ENCODE measurements at places on chromosomes 5 and 9.

- no peaks in the 10 kb centered on the region for H3K4me1 ChIP-seq
- no peak for DNase-seq
- H3K27me3 ChIP-seq = peaks cover 2% of the 10 kb centered on the region
Observed at GRCh38 chr5:135880278-135880677, 15.4 kb downstream of the IL9 start.

GRCh38 chr5:124576848-124577409, 169.5 kb downstream of the ZNF608 start:
- no peaks in the 10 kb centered on the region for H3K4me1 ChIP-seq
- no peaks in the 10 kb centered on the region for H3K27me3 ChIP-seq
- DNase-seq = no peak
- H3K36me3 ChIP-seq = no peaks in the 10 kb centered on the region

DNA sequence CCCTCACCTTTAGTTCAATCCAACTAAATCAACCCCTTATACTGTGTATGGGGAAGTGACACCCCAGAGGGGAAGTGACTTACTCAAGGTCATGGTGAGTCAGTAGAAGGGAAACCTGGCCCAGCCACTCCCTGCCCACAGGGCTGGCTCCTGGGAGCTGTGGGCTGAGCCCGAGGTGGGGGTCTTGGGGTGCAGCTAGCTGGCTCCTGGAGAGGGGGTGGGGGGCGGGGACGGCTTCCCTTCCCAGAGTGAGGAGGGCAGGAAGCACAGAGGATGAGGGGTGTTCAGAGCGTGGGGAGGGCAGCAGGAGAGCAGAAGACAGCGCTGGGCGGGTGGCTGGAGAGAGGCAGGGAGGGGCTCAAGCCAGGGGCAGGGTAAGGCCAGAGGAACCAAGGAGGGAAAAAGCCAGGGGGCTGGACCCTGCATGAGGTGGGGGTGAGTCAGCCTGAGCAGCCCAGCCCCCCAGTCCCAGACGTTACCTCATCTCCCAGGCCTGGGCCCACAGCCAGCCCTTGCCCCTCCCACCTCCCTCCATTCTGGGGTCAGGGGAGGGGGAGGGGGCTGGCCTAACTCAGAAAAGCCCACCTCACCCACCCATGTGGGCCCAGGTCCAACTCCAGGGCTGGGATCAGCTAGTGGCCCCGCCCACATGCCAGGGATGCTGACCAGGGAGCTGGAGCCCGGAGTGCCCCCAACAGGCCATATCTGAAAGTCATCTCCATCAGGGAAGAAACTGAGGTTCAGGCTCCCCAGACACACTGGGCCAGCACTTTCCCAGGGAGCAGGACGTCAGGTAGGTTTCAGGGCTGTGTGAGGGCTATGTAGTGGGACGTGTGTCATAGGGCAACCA, 2.8 kb downstream of the PDLIM7 start:
- H3K36me3 ChIP-seq = peaks cover 18% of the 10 kb centered on the region
- peaks cover 39% of the 10 kb centered on the region for H3K4me1 ChIP-seq
- peak overlapping the region; percentile 47 for H3K4me3 ChIP-seq
- H3K27me3 ChIP-seq = peaks cover 8% of the 10 kb centered on the region

DNA sequence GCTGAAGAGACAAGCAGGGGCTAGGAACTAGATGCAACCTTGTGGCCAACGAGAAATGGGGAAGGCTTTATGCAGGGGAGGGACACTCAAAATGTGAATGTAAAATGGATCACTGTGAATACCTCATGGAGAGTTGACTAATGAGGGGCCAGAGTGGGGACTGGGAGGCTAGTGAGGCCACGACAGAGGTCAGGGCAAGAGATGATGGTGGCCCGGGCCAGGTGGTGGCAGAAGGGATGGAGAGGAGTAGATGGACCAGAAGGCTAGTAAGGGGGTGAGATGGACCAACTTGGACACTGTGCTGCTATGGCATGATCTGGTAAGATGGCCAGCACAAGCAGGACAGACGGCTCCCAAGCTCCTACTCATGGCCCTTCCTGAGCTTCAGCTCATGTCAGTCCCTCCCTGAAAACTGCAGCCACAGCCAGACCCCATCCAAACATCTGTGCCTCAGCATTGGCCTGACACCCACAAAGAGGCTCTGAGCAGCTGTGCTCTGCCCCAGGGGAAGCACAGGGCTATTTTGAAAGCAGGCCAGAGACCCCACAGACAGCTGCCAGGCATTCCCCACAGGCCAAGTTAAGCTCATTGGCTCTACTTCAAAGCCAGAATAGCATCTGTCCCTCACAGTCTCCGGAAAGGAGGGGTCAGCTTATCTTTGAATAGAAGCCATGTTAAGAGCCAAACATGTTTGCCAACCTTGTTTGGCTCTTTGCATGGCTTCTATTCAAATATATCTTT, 22.1 kb downstream of the P4HA2 start:
- H3K36me3 ChIP-seq = peaks cover 45% of the 10 kb centered on the region
- no peaks in the 10 kb centered on the region for H3K27me3 ChIP-seq
- DNase-seq = no peak
- H3K27ac ChIP-seq = no peak overlapping the region
- H3K4me1 ChIP-seq = peaks cover 19% of the 10 kb centered on the region
- H3K4me3 ChIP-seq = no peak overlapping the region

DNA sequence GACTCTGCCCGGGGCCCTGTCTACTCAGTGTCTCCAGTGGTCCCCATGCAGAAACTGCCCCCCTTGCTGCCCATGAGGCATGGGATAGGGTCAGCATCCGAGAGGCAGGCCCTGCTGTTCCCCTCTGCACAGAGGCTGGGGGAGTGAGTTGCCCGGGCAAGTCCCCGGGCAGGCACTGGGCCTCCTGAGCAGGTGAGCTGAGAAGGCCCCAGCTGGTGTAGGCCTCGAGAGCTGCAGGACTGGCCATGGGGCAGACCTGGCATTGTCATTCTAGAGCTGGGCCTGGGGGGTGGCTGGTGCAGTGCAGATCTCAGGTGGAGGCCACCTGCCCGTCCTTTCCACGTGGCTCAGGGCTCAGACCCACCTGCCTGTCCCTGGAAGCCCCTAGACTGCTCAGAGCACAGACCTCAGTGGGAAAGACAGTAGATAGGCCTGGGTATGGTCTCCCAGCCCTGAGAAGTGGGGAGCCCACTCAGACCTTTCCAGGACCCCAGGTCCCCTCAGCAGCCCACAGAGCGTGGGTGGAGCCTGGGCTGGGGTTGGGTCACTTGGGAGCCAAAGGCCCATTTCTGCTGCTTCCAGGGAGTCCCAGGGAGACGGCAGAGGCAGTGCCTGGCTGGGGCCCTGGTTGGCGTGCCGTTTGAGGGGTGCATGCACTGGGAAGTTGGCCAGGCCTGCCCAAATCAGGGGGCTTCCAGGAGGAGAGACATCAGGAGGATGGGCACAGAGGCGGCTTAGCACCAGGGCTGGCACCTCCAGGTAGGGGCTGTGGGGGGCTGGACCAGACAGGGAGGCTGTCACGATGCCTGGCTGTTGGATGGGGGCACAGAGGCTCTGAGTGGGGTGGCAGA, 4.8 kb upstream of the NOTCH1 start:
- H3K4me1 ChIP-seq = peaks cover 5% of the 10 kb centered on the region
- no peak overlapping the region for H3K27ac ChIP-seq
- no peak for DNase-seq
- H3K36me3 ChIP-seq = no peaks in the 10 kb centered on the region

DNA sequence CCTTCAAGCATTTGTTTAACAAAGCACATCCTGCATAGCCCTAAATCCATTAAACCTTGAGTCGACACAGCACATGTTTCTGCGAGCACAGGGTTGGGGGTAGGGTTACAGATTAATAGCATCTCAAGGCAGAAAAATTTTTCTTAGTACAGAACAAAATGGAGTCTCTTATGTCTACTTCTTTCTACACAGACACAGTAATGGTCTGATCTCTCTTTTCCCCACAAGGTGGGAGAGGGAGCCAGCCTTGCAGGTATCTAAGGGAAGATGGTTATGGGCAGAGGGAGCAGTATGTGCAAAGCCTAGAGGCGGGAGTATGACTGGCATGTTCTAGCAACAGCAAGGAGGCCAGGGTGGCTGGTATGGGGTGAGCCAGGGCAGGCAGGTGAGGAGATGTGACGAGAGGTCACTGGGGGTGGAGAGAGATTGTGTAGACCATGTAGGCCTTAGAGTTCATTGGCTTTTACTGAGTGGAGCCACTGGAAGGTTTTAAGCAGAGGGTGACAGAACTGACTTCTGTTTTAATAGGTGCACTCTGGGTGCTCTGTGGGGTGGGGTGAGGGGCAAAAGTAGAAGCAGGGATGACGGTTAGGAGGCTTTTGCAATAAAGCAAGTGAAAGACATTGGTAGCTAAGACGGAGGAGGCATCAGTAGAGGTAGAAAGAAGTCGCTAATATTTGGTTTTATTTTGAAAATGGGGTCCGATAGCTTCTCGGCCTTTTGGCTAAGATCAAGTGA, 5.1 kb upstream of the RPS14 start:
- peaks cover 23% of the 10 kb centered on the region for H3K4me1 ChIP-seq
- peaks cover under 1% of the 10 kb centered on the region for H3K27me3 ChIP-seq
- no peak for DNase-seq
- no peak overlapping the region for H3K4me3 ChIP-seq
- H3K36me3 ChIP-seq = peaks cover under 1% of the 10 kb centered on the region
- no peak overlapping the region for H3K27ac ChIP-seq

DNA sequence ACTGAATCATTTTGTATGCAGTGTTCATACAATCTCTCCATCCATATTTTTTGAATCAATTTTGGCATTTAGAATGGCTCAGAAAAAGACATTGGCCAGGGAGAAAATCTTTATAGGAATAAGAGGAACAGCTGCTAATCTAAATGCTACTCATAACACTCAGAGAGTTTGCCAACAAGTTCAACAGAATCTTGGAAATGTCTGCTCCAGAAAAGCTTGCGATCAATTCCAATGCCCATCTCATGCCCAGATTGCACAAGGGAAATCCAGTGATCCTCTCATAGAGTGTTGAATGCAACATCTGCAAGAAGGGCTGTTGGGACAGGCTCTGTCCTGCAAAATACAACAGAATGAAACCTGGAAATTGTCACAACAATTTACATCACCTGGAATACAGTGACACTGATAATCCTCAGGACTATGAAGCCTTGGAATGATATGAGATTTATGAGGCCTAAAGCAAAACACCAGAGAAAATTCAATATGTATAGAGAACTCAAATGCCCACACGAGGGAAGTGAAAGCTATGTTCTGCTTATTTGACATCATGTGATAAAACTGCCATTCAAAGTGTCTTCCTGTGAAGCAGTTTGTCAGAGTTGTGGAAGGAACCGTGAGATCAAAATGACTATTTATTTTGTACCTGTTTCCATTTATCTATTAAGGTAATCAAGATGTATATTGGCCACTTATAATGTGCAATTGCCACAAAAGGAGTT, 190.1 kb downstream of the PARP8 start:
- H3K27ac ChIP-seq = no peak overlapping the region
- DNase-seq = no peak
- peaks cover 16% of the 10 kb centered on the region for H3K4me1 ChIP-seq
- H3K36me3 ChIP-seq = no peaks in the 10 kb centered on the region
- H3K27me3 ChIP-seq = no peaks in the 10 kb centered on the region

DNA sequence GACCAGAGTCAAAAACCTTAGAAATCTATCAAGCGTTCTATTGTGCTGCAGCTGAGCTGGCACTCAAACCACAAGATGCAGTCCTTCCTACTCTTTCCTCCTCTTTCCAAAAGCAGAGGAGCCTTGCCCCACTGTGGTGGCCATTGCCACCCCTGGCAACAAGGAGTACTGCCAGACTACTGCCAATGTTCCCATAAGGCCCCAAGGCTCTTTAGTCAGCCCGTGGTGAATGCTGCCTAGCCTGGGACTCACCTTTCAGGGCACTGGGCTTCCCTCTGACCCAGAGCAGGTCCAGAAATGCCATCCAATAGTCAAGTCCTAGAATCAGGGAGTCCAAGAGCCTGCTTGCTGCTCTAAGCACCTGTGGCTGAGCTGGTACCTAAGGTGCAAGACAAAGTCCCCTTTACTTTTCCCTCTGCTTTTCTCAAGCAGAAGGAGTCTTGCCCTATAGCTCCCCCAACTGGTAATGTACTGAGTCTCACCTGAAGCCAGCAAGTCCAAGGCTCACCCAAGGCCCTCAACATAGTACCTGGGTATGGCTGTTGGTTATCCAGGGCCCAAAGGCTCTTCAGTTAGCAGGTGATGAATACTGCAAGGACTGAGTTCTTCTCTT, 219.4 kb downstream of the ATPSCKMT start:
- H3K4me3 ChIP-seq = no peak overlapping the region
- no peaks in the 10 kb centered on the region for H3K4me1 ChIP-seq
- H3K27ac ChIP-seq = no peak overlapping the region
- H3K27me3 ChIP-seq = no peaks in the 10 kb centered on the region
- H3K36me3 ChIP-seq = no peaks in the 10 kb centered on the region
- no peak for DNase-seq

DNA sequence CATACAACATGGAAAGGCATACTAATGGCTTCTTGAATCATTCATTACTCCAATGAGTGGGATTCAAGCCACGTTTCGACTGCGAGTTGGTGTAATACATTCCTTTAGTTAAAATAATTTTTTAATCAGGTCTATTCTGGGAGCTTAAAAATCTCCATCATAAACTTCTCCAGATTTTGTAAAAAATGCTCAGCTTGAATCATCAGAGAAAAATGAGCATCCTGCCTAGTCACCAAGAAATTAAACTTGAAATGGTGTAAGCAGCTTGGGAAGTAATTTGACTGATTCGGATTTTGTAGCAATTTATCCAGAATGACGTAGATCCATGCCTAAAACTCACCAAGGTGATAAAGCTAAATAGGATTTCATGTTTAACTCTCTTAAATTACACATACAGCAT, 165.7 kb downstream of the SLCO4C1 start:
- no peak overlapping the region for H3K27ac ChIP-seq
- DNase-seq = no peak
- H3K27me3 ChIP-seq = no peaks in the 10 kb centered on the region
- H3K4me3 ChIP-seq = no peak overlapping the region
- H3K4me1 ChIP-seq = no peaks in the 10 kb centered on the region

- H3K4me1 ChIP-seq = peaks cover 7% of the 10 kb centered on the region
- no peak for DNase-seq
- H3K27ac ChIP-seq = no peak overlapping the region
Observed at GRCh38 chr5:79261897-79262296, 26.0 kb downstream of the JMY start.

GRCh38 chr5:143605403-143606005, 202.0 kb upstream of the NR3C1 start:
- H3K27me3 ChIP-seq = no peaks in the 10 kb centered on the region
- H3K4me3 ChIP-seq = peak overlapping the region; percentile 56
- H3K4me1 ChIP-seq = peaks cover 38% of the 10 kb centered on the region
- H3K27ac ChIP-seq = peak overlapping the region; percentile 91

- no peak overlapping the region for H3K27ac ChIP-seq
- H3K36me3 ChIP-seq = no peaks in the 10 kb centered on the region
- H3K4me3 ChIP-seq = no peak overlapping the region
- no peaks in the 10 kb centered on the region for H3K4me1 ChIP-seq
- DNase-seq = no peak
- H3K27me3 ChIP-seq = peaks cover 5% of the 10 kb centered on the region
Observed at GRCh38 chr9:122058051-122058450, 35.1 kb downstream of the TTLL11 start.

GRCh38 chr5:64330728-64331231, 165.1 kb downstream of the RNF180 start:
- H3K27ac ChIP-seq = no peak overlapping the region
- no peaks in the 10 kb centered on the region for H3K27me3 ChIP-seq
- H3K36me3 ChIP-seq = no peaks in the 10 kb centered on the region
- no peak for DNase-seq
- no peaks in the 10 kb centered on the region for H3K4me1 ChIP-seq
